ENCODE measurements at places on chromosomes 3 and 15. TPM values are rescaled to one million over a fixed set of nuclear protein-coding genes. Genes with fewer than 3 reads are reported as not detected.

GRCh38 chr3:29488922-29489321, 208.1 kb downstream of the RBMS3 start:
- DNase-seq, result no peak

GRCh38 chr3:109532257-109533216, 195.2 kb upstream of the DPPA4 start:
- peak; percentile 19 for DNase-seq

GRCh38 chr15:41566121-41566885, 7.3 kb downstream of the TYRO3 start:
- no peak for DNase-seq

- no peak for DNase-seq
Observed at GRCh38 chr3:126014252-126014651, 45.3 kb downstream of the ROPN1B start.

DNA sequence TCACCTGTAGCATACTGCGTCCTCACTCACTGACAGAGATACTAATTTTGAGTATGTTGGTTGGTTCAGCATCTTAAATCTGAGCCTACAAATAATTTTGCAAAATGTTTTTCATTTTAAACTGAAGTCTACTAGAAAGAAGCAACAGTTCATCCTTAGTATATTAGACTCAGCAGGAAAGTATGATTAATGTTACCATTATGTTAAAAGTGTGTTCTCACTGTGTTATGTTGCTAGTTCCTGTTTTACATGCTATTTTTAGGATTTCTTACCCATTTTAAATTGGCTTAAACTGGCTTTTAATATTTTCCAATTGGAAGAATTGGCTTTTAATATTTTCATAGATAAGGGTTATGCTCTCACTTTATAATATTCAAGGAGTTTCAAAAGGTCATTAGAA, 25.7 kb downstream of the ACKR4 start:
- no peak for DNase-seq

DNA sequence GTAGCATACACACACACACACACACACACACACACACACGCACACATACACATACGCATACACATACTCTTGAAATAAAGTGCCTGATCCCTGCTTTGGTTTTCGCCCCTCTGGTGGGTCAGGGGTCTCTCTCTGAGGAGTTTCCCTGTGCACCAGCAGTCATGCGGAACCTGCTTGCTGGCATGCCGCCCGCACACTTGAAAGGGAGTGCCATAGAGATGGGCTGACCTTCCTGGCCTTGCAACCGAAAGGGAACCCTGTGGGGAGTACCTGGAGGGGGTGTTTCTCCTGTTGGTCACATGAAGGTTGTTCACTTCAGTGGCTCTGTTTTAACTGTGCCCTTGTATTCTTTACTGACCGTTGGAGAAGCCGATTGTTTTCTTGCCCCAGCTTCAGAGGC, 752.3 kb downstream of the NR2F2 start:
- no peak for DNase-seq

DNA sequence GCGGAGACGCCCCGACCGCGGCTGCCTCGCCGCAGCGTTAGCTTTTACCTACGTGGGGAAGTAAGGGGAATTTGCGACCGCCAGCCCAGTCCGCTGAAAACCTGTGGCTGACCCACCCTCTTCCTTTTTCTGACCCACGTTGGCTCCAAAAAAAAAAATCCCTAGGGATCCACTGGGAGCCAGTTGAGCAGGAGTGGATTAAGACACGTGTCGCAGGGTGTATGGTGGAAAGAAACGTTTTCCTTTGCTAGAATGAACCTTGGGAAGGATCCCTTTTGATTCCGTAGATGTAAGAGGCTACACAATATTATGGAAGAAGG, 575 bp upstream of the PCYT1A start:
- DNase-seq, result peak; percentile 32

GRCh38 chr3:156321945-156322344, 201.6 kb downstream of the KCNAB1 start:
- DNase-seq, result no peak

Gene GRAMD2A
- polyA plus RNA-seq, result 0.67 TPM

GRCh38 chr15:78018445-78018844, 59.1 kb downstream of the TBC1D2B start:
- no peak for DNase-seq

DNA sequence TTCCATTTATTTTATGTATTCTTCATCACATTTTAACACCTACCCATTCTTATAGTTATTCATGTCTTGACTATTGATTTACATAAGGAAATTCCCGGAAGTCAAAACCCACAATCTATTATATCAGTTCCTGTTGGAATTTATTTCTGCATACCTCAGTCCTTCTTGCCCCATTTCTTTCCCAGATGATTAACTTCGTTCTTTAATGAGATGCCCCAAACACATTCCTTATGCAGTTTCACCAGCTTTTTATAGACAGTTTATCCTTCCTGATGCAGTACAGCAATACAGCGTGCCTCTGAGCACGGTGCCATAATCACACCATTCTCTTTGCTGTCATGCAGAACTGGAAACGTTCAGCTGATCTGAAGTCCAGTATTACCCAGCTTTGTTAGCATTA, 175.8 kb upstream of the NANOGP8 start:
- peak; percentile 2 for DNase-seq

DNA sequence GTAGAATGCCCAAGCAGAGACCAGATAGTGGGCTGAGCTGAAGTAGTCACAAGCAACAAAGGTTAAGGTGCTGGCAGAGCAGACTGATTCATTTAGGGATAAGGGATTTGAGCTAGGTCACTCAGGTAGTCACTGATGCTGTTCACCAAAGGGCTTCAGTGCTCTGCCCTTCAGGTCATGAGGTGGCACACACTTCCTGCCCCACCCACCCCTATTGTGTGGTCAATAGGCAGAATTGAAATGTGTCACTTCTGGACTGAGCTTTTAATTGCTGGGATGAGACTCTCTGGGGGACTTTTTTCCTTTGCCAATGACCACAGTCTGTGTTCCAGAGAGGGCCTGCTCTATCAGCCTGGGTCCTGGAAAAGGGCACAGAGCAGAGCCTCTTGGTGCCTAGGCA, 2.9 kb upstream of the DIS3L start:
- no peak for DNase-seq

Gene CADPS
- 1.9 TPM for polyA plus RNA-seq

DNA sequence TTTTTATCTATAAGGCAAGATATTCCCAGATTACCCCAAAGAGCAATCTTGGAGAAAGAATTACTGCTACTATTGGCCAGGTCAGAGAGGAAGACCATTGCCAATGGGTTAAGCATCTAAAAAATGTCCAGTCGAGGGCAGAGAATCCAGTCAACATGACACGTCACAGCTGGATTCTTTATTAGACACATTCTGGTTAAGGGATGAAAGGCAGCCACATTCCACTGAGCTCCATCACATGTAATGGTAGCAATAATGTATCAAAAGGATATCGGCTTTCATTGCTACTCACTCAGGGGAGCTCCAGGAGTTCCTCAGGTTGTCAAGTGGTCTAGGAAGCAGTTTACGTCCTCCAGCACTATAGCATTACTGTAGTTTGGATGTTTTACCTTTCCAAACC, 421.1 kb downstream of the PLOD2 start:
- DNase-seq, result no peak

GRCh38 chr3:193271101-193271840, 30.2 kb downstream of the PLAAT1 start:
- DNase-seq, result no peak

DNA sequence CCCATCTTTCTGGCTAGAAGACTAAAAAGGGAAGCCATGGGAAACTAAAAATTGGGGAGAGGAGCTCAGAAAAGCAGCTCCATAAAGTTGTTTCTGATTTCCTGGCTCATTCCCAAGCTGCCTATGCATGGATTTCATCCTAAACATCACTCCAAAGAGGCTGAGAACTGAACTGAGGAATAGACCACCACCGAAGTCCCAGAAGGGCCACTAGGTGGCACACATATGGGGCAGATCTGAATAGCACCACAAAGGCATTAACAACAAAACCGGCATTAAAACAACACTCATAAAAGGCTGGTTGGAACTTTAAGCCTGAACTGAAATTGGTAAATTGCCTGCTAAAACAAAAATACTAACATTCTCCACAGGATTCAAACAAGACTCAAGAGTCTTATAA, 106.3 kb downstream of the PLD1 start:
- DNase-seq, result peak; percentile 28

Gene ZXDC
- polyA plus RNA-seq, result 15.9 TPM

Gene AGBL1
- not detected for polyA plus RNA-seq

Gene TARS3
- polyA plus RNA-seq, result 4.2 TPM

GRCh38 chr15:22810853-22811338, 24.5 kb downstream of the NIPA1 start:
- no peak for DNase-seq

Gene SLC24A5
- 0.03 TPM for polyA plus RNA-seq

DNA sequence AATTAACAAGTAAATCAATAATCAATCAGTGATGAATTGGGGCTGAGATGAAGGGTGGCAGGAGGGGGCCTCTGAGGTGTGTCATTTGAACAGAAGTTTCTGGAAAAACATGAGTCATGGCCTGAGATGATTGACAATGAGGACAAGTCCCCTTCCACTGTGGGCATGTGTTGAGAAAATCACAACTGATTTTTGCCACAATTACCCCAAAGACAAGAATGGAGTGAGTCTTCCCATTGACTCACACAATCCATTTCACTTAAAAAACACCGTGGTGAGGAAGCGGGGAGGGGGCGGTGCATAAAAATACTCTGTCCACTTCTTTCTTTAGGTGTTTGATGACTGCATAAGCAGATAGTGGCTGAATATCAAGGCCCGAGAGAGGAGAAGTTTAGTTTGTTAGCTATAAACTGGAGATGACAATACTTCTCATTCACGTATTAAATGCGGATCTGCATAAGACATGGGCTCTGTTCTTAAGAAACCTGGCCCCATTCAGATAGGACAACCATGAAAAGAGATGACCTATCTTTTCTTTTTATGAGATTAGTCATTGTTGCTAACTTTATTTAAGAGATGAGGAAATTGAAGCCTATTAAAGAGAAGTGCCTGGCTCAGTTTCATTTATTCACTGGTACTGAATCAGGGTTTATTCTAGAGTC, 34.7 kb downstream of the SHC4 start:
- no peak for DNase-seq

Gene RCN2
- 38.9 TPM for polyA plus RNA-seq

Gene NOX5
- 0.04 TPM for polyA plus RNA-seq

Gene TYRO3
- 3.5 TPM for polyA plus RNA-seq

DNA sequence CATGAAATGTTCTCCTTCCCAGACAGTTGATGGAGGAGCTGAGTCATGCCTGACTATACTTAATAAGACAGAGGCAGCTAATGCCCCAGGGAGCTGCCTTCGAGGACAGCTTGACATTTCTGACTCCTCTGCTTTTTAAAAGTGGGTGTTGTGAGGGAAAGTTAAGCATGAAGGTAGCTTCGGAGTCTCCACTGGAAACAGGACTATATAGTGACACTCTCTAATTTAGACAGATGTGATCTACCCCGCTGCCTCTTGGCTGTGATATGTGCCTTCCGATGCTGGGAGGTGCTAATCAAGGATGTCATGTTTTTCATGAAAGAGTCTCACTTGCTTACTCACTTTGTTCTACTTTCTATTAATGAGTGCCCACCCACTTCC, 72.7 kb downstream of the IL1RAP start:
- no peak for DNase-seq

Gene ZNF80
- polyA plus RNA-seq, result 0.01 TPM

- peak; percentile 50 for DNase-seq
Observed at GRCh38 chr15:64640146-64640871, 135.1 kb downstream of the RBPMS2 start.

Gene ABCC5
- polyA plus RNA-seq, result 11.6 TPM

Gene IL16
- polyA plus RNA-seq, result 1.8 TPM

Gene HRH1
- 3.8 TPM for polyA plus RNA-seq
